ENCODE measurements at places on chromosomes 2 and 18. TPM values are rescaled to one million over a fixed set of nuclear protein-coding genes. Genes with fewer than 3 reads are reported as not detected.

- DNase-seq, result no peak
Observed at GRCh38 chr2:136422512-136422911, 304.6 kb upstream of the CXCR4 start.

- no peak for DNase-seq
Observed at GRCh38 chr2:71121479-71121878, 8.6 kb downstream of the MCEE start.

GRCh38 chr2:120944575-120944974, 208.9 kb downstream of the GLI2 start:
- DNase-seq, result no peak

The CPO gene
- 0.42 TPM for total RNA-seq

DNA sequence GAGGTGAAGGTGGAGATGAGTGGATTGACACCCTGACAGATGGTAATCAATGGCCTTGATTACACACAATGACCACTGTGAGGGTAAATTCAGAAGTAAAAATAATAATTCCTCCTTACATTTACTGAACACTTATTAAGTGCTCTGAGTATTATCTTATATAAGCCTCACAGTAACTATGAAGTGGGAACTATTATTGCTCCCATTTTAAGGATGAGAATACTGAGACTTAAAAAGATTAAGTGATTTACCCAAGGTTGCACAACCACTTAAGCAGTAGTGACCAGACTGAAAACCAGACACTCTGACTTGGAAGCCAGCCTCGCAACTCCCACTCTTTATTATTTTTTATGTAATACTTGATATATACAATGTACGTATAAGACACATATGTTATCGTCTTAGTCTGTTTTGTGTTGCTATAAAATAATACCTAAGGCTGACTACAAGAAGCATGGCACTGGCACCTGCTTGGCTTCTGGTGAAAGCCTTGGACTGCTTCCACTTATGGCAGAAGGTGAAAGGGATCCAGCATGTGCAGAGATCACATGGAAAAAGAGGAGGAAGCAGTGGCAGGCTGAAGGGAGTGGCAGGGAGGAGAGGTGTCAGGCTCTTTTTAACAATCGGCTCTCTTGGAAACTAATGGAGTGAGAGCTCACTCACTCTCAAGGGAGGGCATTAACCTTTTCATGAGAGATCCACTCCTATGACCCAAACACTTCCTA, 41.5 kb upstream of the C1D start:
- no peak for DNase-seq

The TXNDC9 gene
- 21.0 TPM for total RNA-seq

GRCh38 chr2:227759411-227760118, 13.9 kb downstream of the SCYGR8 start:
- no peak for DNase-seq
